ENCODE measurements at places on chromosomes 16 and 17. TPM values are rescaled to one million over a fixed set of nuclear protein-coding genes. Genes with fewer than 3 reads are reported as not detected.

The MYH10 gene
- total RNA-seq = 254 TPM

The ZKSCAN2 gene
- 16.9 TPM for total RNA-seq

The TBC1D3D gene
- 0.60 TPM for total RNA-seq

The KRTAP2-1 gene
- total RNA-seq = not detected

The C17orf78 gene
- 1.6 TPM for total RNA-seq

The NOL11 gene
- total RNA-seq = 56.5 TPM

The GAST gene
- total RNA-seq = 119 TPM

The MRPL58 gene
- 28.5 TPM for total RNA-seq

GRCh38 chr17:73352261-73352660, 40.5 kb upstream of the CDC42EP4 start:
- DNase-seq = no peak

- DNase-seq = no peak
Observed at GRCh38 chr17:29091606-29092289, 48.8 kb downstream of the PIPOX start.

- no peak for DNase-seq
Observed at GRCh38 chr16:3988011-3988410, 107.5 kb upstream of the CREBBP start.

- no peak for DNase-seq
Observed at GRCh38 chr17:36027761-36028160, 10.0 kb upstream of the CCL23 start.

- no peak for DNase-seq
Observed at GRCh38 chr16:80151722-80152111, 389.1 kb upstream of the DYNLRB2 start.

- no peak for DNase-seq
Observed at GRCh38 chr16:78629173-78629572, 529.7 kb downstream of the WWOX start.

GRCh38 chr16:70765491-70765890, 35.5 kb downstream of the VAC14 start:
- DNase-seq = no peak

GRCh38 chr17:78374189-78374588, 4.3 kb upstream of the PGS1 start:
- DNase-seq = no peak

GRCh38 chr17:47810200-47810821, 11.3 kb downstream of the OSBPL7 start:
- DNase-seq = no peak

DNA sequence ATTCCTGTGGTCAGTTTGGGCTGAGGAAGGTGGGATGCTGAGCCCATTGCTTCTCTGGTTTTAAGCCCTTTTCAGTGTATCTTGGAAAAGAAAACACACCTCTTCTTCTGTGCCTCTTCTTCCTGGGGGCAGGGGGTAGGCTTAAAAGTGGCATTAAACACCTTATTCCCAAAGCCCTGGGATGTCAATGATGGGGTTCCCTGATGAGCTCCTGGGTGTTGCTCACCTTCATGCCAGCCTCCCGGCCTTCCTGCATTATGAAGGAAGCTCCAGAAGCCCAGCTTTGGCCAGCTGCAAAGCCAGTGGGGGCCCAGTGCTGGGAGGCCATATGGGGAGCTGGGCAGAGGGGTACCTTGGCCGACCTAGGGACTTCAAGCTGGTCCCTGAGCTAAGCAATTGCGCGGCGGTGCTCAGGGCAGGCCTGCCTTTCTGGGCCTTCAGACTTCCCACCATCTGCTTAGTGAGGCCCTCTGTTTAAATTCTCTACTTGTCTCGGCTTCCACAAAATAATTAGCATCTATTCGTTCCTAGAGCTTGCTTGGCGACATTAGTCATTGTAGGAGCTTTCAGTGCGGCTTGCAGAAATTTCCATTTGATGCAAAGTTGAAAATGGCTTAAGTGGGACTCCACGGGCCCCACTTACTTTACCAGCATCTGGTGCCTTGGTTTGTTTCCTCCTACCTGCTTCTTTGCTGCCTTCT, 121.7 kb upstream of the NLRP1 start:
- DNase-seq = peak; percentile 53

GRCh38 chr17:31048780-31049179, 46.0 kb upstream of the NF1 start:
- DNase-seq = no peak

DNA sequence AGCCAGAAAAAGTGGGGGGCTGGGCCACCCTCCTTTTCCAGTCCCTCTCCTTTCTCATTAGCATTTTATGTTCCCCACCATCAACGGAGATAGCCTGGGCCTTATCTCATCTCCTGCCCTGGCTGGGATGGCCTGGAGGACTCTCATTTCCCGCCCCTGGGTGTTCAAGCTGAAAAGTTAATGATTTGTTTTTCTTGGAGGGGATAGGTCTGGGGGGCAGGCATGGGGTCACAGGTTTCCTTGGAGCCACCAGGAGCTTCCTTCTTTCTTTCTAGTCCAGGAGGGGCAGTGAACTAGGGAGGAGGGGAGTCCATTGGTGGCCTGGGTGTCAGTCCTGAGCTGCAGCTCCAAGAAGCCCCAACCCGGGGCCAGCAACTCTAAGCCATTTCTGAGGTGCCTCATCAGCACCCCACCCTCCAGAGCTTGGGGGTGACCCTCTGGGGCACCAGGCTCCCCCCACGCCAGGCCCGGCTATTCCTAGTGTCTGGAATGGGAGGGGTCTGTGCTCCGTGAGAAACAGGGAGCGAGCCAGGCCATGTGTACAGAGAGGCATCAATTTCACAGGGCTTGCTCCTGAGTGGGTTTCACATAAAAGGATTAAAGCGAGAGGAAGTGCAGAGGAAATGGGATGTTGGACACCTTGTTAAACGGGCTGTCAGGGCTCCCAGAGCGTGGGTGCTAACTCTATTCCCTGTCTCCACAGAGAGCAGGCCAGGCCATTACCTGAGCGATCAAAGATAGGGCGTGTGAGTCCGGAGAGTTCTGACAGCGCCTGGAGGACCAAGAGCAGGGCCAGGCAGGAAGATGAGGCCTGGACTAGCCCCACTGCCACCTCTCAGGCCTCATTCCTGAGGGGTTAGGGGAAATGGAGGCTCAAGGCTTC, 90.6 kb upstream of the LHX1 start:
- DNase-seq = no peak

DNA sequence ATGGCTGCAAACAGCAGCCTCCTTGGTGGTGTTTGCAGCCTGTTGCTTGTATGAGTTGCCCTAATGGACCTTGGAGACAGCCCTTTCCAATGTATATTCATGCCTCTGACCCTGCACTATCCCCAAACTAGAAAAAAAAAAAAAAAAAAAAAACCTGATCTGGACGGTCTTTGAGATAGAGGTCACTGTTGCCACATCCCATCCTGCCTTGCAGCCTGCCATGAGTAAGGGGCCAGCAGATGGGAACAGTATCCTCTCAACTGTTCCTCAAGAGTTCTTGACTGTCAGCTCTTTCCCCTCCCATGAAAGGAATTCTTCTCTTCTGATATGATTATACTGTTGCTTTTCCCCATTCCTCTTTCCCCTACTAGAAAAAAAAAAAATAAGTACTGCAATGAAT, 152.4 kb downstream of the SSH2 start:
- no peak for DNase-seq

GRCh38 chr17:40404003-40404402, 13.7 kb downstream of the TOP2A start:
- no peak for DNase-seq

GRCh38 chr16:84184775-84185174, 2.1 kb downstream of the TAF1C start:
- no peak for DNase-seq

GRCh38 chr16:54493594-54493993, 207.0 kb upstream of the IRX3 start:
- DNase-seq = no peak

- DNase-seq = no peak
Observed at GRCh38 chr17:17985555-17985954, 12.9 kb downstream of the DRC3 start.

GRCh38 chr16:77913738-77914253, 108.6 kb upstream of the CLEC3A start:
- no peak for DNase-seq

DNA sequence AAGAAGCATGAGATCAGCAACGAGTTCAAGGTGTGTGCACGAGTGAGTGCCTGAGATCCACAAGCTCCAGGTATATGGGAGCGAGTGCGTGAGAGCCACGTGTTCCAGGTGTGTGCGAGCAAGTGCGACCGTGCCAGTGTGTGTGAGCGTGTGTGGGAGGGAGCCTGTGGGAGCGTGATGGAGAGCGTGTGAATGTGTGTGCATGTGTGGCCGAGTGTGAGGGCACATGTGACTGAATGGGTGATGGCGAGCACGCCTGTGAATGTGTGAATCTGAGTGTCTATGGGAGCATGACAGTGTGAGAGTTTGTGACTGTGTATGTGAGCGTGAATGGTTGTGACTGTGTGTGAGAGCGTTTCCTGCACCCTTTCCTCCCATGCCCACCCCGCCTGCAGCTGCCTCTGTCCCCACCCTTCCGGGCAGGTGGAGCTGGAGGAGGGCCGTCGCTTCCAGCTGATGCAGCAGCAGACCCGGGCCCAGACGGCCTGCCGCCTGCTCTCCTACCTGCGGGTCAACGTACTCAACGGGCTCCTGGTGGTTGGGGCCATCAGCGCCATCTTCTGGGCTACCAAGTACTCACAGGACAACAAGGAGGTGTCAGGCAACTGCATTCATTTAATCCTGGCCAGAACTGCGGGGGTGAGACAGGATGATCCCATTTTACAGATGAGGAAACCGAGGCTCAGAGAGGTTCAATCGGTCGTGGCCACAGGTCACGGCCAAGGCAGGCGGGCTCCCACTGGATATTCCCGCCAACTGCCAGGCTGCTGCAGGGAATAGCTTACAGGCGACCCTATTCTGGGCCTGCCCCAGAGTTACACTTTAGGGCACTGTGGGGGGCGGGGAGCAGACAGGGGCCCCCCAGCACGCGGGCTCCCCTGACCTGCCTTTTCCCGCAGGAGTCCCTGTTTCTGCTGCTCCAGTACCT, 3.7 kb downstream of the TMC8 start:
- DNase-seq = no peak

DNA sequence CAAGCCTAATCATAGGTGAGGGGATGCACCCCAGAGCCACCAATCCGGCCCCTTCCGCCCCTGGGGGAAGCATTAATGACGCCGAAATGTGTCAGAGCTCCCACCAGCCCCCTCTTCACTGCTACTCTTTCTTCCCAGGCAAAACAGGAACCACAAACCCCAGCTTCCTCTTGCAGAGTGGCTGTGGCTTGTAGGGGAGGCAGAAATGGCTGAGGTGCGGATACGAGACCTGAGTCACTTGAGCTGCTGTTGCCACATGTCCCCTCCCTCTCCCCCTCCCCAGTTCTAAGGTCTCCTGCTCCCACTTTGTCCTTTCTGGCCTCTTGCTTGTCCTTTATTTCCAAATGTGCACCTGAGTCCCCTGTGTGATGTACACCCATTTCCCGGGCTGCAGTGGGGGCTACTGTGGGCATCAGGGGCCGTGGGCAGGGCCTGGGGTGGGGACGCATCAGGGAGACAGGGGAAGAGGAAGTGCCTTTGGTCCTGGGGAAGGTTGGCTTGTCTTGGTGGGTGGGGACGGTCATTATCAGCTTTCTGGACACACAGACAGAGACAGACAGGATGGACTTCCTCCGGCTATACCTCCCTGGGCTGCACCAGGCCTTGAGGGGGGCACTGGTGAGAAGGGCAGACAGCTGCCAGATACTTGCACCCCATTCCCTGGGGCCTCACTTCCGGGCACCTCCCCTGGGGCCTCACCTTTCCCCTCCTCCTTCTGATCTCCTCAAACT, at the start of gene APOBR:
Gene APOBR (plus strand): TSS at position 523 of the 731 bp plus-strand sequence. CDS start 39 bp downstream, at position 562.
- DNase-seq = no peak

DNA sequence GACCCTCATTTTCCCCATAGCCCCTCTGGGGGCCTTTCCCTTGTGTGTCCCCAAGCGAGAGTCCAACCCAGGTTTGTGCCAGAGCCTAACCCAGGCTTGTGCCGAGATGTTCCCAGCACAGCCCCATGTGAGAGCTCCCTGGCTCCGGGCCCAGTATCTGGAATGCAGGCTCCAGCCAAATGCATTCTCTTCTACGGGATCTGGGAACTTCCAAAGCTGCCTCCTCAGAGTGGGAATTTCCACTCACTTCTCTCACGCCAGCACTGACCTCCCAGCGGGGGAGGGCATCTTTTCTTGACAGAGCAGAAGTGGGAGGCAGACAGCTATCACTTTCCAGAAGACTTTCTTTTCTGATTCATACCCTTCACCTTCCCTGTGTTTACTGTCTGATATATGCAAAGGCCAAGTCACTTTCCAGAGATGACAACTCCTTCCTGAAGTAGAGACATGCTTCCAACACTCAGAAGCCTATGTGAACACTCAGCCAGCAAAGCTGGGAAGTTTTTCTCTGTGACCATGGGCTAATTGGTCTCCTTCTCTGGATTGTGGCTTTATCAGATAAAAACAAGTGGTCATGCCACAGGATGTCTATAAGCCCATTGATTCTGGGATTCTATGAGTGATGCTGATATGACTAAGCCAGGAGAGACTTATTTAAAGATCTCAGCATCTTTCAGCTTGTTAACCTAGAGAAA, 2.5 kb upstream of the CCL2 start:
- no peak for DNase-seq

GRCh38 chr17:80955078-80955477, 36.6 kb upstream of the CHMP6 start:
- no peak for DNase-seq

DNA sequence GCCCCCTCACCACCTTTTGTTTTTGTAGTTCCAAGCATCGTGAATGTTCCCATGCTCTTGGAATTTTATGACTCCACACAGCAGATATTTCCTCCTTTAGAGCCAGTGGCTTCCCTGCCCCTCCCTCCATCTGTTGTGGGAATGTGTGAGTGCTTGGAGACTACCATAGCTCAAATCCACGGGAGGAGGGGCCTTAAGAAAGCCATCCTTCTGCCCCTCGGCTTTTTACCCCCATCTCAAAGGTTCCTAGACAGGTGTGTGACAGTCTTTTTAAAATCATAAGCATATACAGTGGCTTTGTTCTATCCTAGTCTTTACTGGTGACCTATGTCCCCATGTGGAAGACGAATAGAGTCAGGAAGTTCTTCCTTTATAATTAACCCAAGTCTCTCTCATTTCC, 47.2 kb downstream of the YPEL2 start:
- no peak for DNase-seq

- DNase-seq = peak; percentile 66
Observed at GRCh38 chr17:79627184-79627765, 16.4 kb upstream of the RBFOX3 start.

GRCh38 chr16:10067835-10068234, 114.4 kb downstream of the GRIN2A start:
- DNase-seq = no peak

Data from type B pancreatic cell (in vitro differentiated cells).